ENCODE measurements at places on chromosomes 11 and 22.

GRCh38 chr22:47798229-47798628 lies 1035.8 kb downstream of the TBC1D22A start:
- DNase-seq: no peak

- no peak for DNase-seq
These were observed 250.6 kb upstream of the TENM4 start for GRCh38 chr11:79691445-79691844.

DNA sequence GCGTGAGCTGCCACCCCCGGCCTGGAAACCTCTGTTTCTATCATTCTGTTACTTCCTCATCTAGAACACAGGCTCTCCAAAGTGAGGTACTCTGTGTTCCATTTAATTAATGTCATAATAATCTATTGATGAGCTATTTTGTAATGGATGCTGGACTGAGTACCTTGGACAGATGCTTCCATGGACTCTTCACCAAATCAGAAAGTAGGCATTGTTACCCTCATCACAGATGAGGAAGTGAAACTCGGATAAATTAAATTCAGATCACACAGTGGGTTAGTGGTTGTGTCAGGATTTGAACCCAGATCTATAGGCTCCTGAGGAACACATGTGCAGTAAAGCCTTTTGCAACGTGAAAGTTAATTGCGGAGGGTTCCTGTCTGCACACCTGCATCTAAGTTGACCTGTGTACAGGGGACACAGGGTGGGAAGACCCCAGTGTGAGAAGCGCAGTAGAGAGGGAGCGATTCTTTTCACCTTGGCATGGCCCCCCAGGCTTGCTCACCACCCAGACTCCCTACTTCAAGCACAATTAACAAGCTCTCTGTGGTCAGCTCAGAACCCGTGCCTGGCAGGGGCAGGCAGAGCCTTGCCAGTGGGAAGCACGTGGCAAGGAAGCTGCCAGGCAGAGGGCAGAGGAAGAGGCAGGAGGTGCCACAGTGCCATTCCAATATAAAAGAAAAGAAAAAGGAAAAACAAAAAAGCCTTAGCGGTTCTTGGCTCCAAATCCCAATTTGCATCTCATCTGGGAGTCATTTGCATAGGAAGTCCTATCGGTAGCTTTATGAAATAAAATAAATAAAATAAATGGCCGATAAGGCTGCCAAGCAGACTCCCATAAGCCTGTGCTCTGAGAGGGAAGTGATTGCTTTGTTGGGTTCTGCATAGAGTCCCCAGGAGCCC lies 239.3 kb downstream of the GRIK4 start:
- DNase-seq: no peak

- DNase-seq: no peak
These were observed 22.2 kb upstream of the MUC5B start for GRCh38 chr11:1200611-1201191.

DNA sequence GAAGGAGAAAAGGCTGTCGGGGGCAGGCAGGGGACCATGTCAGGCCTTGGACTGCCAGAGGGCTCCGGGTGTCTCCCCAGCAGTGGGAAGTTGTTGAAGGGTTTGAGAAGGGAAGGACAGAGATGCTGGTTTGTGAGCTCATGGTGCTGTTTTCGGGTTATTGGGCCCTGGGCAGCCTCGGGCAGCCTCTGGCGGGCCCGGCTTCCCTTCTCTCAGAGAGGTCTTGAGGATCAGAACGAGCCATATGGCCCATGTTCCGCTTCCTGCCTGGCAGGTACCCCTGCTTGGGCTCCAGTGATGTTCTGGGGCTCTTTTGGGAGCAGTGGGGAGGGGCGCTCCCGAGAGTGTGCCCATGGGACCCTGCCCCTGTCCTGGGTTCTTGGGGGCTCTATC lies 9.8 kb downstream of the MYRF start:
- no peak for DNase-seq

- no peak for DNase-seq
These were observed 621.2 kb upstream of the CHORDC1 start for GRCh38 chr11:90844041-90844440.

GRCh38 chr11:133937015-133937414 lies 19.8 kb downstream of the IGSF9B start:
- no peak for DNase-seq

- DNase-seq: no peak
These were observed 43.1 kb downstream of the TYR start for GRCh38 chr11:89220684-89221339.

- no peak for DNase-seq
These were observed 130.7 kb upstream of the NECTIN1 start for GRCh38 chr11:119859684-119860083.

DNA sequence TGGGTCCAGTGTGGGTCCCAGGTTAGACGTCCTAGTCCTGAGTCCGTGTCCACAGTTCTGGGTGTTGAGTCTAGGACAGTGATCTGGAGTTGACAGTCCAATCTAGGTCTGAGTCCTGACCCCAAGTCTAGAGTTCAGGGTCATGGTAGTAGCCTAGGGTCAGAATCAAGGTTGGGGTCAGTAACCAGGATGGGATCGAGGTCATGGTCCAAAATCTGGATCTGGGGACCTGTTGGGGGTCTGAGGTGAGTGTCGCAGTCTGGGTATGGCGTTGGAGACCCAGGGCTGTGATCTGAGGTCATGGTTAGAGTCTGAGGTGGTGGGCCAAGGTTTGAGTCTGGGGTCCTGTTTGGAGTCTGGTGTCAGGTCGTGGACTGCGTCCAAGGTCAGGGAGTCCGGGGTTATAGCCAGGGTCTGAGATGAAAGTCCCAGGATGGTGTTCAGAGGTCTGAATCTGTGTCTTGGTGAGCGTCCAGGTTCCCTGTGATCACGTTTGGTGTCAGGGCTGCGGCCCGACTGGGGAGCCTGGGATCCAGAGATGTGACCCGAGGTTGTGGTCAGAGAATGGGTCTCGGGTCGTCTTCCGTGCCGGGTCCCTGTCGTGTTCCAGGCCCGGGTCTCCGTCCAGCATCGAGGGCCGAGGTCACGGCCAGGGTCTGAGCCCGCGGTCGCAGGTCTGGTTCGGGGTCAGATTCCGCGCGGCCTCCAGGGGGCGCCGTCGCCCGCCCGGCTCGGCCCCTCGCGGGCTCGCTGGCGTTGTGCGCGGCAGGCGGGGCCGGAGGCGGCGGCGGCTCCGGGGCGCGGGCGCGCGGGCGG lies 432 bp upstream of the GRK2 start:
- peak; percentile 70 for DNase-seq

GRCh38 chr11:39461066-39461465 lies 1998.4 kb downstream of the LRRC4C start:
- DNase-seq: no peak

GRCh38 chr22:29152045-29152953 lies 53.4 kb upstream of the EMID1 start:
- no peak for DNase-seq

- DNase-seq: no peak
These were observed 129.4 kb upstream of the SLC5A12 start for GRCh38 chr11:26851291-26851690.

- DNase-seq: no peak
These were observed 217.8 kb downstream of the KIRREL3 start for GRCh38 chr11:126782810-126783209.

DNA sequence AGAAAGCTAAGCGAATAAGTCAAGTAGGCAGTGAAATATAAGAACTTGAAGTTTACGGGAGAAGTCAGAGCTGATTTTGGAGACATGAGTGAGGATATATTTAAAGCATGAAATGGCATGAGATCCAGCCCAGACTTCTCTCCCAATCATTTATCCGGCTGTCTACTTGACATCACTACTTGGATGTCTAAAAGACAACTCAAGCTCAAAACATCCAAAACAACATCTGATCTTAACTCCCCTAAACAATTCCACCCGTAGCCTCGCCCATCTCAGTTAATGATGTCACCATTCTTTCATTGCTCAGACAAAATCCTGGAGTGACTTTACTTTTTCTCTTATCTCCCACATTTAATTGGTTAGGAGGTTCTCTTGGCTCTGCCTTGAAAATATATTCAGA lies 44.5 kb downstream of the WEE1 start:
- no peak for DNase-seq

DNA sequence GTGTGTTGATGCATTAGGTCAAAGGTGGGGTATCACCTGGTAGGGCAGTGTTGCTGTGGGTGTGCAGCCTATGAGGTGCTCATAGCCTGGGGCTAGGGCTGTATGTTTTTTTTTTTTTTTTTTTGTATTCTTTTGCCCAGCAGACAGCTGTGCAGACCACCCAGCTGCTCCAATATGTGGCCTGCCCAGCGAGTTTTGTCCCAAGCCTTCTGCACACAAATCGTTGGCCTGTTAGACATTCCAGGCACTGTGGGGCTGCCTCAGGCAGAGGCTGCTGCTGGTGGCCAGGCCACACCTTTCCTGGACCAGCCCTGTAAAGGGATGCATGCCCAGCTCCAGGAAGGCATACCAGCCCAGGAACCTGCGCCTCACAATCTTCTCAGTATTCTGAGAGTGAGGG lies 348.5 kb downstream of the JRKL start:
- DNase-seq: no peak

GRCh38 chr11:118437208-118438125 lies 1.2 kb downstream of the KMT2A start:
- peak; percentile 26 for DNase-seq

DNA sequence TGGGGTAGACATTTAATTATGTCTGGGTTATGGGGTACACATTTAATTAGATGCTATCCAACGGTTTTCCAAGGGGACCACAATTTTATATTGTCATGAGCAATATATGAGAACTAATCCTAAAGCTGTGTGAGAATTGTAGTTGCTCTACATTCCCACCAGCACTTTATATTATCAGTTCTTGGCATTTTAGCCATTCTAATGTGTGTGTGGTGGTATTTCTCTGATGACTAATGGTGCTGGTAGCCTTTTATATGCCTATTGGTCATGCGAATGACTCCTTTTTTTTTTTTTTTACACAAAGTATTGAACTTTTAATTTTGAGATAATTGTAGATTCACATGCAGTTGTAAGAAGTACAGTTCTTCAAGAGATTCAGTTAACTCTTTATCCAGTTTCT lies 26.2 kb downstream of the TMEM135 start:
- no peak for DNase-seq

GRCh38 chr11:32894149-32894827 lies 1.7 kb downstream of the QSER1 start:
- no peak for DNase-seq

- DNase-seq: no peak
These were observed 80.6 kb upstream of the TIMP3 start for GRCh38 chr22:32720924-32721323.

- no peak for DNase-seq
These were observed 76.2 kb downstream of the ARHGAP32 start for GRCh38 chr11:129115652-129116586.

GRCh38 chr11:45754741-45755140 lies 50.2 kb upstream of the SLC35C1 start:
- no peak for DNase-seq

DNA sequence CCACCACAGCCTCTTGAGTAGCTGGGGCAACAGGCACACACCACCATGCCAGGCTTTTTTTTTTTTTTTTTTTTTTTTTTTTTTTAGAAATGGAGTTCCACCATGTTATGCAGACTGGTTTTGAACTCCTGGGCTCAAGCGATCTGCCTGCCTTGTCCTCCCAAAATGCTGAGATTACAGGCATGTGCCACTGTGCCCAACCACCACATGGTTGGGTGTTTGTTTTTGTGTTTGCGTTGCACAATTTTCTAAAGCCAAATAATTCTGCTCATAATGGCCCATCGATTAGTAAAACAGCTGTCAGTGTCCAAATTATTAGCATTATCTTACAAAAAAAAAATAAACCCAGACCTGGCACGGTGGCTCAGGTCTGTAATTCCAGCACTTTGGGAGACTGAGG lies 65.8 kb downstream of the DDIAS start:
- no peak for DNase-seq

- peak; percentile 28 for DNase-seq
These were observed 7.8 kb downstream of the MYEOV start for GRCh38 chr11:69301455-69302401.

DNA sequence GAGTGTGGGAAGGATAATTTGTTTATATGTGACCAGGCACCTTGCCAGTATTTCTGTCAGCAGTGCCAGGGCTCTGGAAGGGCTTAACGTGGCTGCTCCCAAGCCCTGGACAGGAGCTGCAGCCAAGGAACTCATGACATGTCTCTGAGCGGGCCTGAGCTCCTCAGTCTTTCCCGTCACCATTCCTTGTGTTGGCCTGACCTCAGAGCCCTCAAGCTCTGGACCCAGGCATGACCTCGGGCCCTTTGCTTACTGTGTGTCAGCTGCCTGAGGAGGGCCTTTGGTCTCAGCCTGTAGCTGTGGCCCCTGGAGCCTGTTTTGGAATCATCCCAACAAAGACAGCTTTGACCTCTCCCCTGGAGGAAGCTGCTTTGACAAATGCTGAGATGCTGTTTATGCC lies 264.1 kb upstream of the PLET1 start:
- DNase-seq: no peak

GRCh38 chr11:118200901-118201680 lies 23.7 kb downstream of the JAML start:
- DNase-seq: no peak

- no peak for DNase-seq
These were observed at the start of gene KCNJ1 for GRCh38 chr11:128867277-128867676. Gene KCNJ1, minus strand, starts transcription at chr11:128867296. Its CDS starts 27,053 bp downstream, at chr11:128840243.

- no peak for DNase-seq
These were observed 56.1 kb upstream of the SLC35C1 start for GRCh38 chr11:45748801-45749200.

- no peak for DNase-seq
These were observed 6.6 kb upstream of the APOL2 start for GRCh38 chr22:36245805-36246356.

DNA sequence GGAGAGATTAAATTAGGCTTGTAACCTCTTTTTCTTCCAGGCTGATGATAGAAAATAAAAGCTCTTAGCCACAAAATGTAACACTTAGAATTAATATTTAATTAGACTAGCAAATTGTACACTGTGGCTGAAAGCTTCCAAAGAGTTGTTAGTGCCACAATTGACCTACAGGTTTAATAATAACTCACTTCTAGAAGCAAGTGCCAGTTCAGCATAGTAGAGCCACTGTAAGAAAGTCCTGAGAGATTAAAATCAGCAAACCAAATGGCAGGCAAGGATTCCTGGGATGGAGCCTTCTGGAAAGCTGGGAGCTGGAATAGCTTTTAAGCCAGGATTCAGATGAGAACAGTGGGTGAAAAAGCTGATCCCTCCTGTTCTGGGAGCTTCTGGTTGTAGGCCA lies 131.0 kb downstream of the ELP4 start:
- DNase-seq: no peak

GRCh38 chr22:46377525-46378425 lies 42.3 kb downstream of the TRMU start:
- no peak for DNase-seq

DNA sequence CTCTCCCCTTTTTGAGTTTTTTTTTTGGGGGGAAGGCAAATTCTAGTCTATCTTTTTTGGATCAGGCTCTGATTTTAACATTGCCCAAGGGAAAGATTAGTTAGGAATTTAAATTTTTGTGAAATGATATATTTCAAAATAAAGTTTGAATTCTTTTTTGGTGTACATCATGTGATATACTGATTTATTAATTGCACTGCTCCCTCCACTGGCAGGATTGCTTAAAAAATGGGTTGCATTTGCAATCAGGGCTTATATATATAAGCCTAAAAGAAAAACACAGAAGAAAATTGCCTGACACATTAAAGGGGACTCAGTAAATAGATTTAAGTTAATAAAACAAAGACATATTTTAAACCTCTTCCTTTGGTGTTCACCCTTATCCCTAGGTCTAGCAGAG lies 1.2 kb downstream of the DYNC2H1 start:
- DNase-seq: no peak

Data from stimulated activated CD4-positive, alpha-beta T cell treated with anti-CD3 and anti-CD28 coated beads, Interleukin-4, amount 100 ng/mL, for 48 hours (primary cell).